Lower lobe of right lung (tissue), 2 donors: ENCODE measurements at places on chromosomes 7 and 10.
A peak's percentile ranks its signal among the peaks of the same experiment; 100 is the strongest.

DNA sequence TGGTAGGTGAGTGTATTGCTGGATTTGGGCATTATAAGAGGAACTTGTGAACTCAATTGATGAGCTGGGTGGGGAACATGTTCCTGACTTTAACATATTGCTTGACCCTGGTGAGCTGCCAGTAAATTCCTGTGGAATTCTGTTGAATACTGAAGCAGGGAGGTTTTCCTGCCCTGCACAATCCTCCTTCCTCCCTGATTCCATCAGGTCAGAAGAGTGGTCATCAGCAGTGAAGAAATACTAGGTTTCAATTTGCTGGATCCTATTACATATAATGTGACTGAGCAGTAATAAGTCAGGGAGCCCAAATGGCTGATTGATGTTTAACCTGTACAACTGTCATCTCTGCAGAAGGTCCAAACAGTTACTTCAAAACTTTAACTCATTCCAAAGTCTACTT lies 581.2 kb downstream of the SUGCT start:
- H3K4me3 ChIP-seq: no peak overlapping the region
- peaks cover 5% of the 10 kb centered on the region for H3K4me1 ChIP-seq
- no peaks in the 10 kb centered on the region for H3K27me3 ChIP-seq
- DNase-seq: no peak
- no peak overlapping the region for H3K27ac ChIP-seq
- H3K36me3 ChIP-seq: no peaks in the 10 kb centered on the region

DNA sequence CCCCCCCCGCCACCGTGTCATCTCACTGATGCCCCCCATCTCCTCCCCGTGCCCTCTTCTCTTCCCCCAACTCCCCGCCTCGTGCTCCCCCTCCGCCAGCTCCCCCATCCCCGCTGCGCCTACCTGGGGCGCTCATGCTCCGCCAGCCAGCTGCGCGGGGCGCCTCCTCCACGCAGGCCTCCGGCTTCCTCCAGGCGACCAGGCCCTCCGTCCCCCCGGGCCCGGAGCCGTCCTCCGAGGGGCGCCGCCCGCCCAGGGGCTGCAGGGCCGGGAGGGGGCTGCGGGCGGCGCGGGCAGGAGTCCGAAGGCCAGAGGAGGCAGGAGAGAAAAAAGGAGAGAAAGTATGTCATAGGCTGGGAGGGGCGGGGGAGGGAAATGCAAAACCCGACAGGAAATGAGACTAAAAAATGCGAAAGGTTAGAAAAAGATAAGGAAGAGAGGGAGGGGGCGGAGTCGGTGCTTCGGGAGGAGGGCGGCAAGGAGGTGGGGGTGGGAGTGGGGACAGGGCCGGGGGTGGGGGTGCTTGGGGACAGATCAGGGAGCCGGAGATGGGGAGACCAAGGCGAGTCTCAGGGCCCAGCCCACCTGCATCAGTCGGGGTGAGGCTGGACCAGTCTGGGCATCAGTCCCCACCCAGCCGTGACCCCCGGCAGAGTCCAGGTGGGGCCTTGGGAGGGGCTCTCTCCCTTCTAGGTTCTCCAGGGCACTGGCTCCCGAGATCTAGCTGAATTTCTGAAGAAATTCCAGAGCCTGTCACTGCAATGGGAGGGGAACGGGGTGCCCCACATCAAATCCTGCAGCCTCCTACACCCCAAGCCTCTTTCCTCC lies at the start of gene CARD11:
Gene CARD11, minus strand, starts transcription at position 324 of the 828 bp plus-strand sequence. CDS start 85,361 bp downstream, outside the sequence.
- H3K27ac ChIP-seq: peak within 1 kb of the TSS; percentile 24
- no peaks in the 10 kb centered on the region for H3K36me3 ChIP-seq
- H3K27me3 ChIP-seq: peaks cover 22% of the 10 kb centered on the region
- H3K4me3 ChIP-seq: peak within 1 kb of the TSS; percentile 42
- no peaks in the 10 kb centered on the region for H3K4me1 ChIP-seq

DNA sequence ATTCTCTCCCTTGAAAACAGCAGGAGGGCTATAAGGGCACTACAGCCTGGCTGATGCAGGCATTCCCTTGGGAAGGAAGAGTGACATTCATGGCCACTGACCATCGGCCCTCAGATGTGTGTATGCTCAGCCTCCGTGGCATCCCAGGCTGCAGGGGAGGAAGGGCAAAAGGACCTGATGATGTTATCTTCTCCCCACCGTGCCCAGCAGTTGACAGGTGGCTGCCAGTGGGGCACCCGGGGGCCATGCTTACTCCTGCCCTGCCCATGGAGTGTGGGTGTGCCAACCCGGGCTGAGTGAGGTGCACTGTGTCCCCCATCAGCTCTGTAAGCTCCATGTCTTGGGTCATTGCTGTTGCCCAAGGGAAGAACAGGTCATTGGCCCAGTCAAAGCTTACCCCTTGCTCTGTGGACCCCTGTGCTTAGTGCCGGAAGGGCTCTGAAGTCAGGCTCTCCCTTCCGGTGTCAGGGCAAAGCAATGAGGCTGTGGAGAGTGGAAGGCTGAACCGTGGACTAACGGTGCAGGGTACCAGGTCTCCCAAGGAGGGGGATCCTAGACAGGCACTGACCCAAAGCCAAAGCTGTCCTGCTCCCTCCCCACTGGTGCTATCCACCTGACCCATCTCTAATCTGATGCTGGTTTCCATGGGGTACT lies 92.2 kb downstream of the CCDC3 start:
- H3K4me3 ChIP-seq: no peak overlapping the region
- no peaks in the 10 kb centered on the region for H3K4me1 ChIP-seq
- no peaks in the 10 kb centered on the region for H3K27me3 ChIP-seq

DNA sequence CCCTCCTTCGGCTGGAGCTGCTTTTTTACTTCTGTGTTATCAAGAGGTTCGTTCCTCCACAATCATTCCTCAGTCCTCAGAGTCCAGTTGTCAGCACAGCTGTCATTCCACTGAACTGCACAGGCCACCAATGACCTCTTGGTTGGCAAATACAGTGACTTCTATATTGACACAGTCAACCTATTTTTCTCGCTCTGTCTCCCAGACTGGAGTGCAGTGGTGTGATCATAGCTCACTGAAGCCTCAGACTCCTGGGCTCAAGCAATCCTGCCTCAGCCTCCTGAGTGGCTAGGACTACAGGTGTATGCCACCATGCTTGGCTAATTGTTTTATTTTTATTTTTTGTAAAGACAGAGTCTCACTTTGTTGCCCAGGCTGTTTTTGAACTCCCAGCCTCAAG lies 27.7 kb downstream of the CRCP start:
- peaks cover 89% of the 10 kb centered on the region for H3K36me3 ChIP-seq
- peaks cover 41% of the 10 kb centered on the region for H3K4me1 ChIP-seq
- H3K27ac ChIP-seq: peak overlapping the region; percentile 2
- DNase-seq: no peak

GRCh38 chr10:36679554-36679953 lies 445.8 kb upstream of the ANKRD30A start:
- H3K4me3 ChIP-seq: no peak overlapping the region
- no peaks in the 10 kb centered on the region for H3K27me3 ChIP-seq
- H3K4me1 ChIP-seq: no peaks in the 10 kb centered on the region
- H3K27ac ChIP-seq: no peak overlapping the region
- DNase-seq: no peak

GRCh38 chr7:133290676-133291333 lies 37.9 kb downstream of the EXOC4 start:
- no peaks in the 10 kb centered on the region for H3K27me3 ChIP-seq
- no peak for DNase-seq
- H3K36me3 ChIP-seq: peaks cover 19% of the 10 kb centered on the region
- no peak overlapping the region for H3K27ac ChIP-seq
- H3K4me1 ChIP-seq: no peaks in the 10 kb centered on the region

GRCh38 chr10:113960617-113961181 lies 83.0 kb upstream of the ADRB1 start:
- H3K4me3 ChIP-seq: no peak overlapping the region
- H3K27ac ChIP-seq: peak overlapping the region; percentile 74
- peaks cover 55% of the 10 kb centered on the region for H3K4me1 ChIP-seq
- no peaks in the 10 kb centered on the region for H3K36me3 ChIP-seq
- no peaks in the 10 kb centered on the region for H3K27me3 ChIP-seq

DNA sequence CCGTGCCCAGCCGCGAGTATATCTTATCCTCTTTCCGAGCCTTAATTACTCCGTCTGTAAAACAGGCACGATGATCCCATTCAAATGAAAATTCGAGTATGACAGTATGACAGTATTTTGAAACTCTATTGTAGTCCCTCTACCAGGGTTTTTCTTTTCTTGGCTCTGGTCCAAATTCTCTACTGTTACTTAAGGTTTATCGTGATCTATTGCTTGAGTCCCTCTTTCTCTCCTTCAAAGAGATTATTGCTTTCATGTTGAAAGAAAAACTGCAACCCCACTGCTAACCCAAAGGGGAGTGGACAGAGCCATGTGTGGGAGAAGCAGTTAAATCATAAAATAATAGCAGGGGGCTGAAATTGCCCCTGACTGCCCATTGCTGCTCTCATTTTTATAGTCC lies 1156.6 kb upstream of the AUTS2 start:
- no peaks in the 10 kb centered on the region for H3K4me1 ChIP-seq
- H3K27ac ChIP-seq: no peak overlapping the region
- no peaks in the 10 kb centered on the region for H3K27me3 ChIP-seq
- no peak overlapping the region for H3K4me3 ChIP-seq
